ENCODE measurements at places on chromosomes 16 and 17. TPM values are rescaled to one million over a fixed set of nuclear protein-coding genes. Genes with fewer than 3 reads are reported as not detected.

DNA sequence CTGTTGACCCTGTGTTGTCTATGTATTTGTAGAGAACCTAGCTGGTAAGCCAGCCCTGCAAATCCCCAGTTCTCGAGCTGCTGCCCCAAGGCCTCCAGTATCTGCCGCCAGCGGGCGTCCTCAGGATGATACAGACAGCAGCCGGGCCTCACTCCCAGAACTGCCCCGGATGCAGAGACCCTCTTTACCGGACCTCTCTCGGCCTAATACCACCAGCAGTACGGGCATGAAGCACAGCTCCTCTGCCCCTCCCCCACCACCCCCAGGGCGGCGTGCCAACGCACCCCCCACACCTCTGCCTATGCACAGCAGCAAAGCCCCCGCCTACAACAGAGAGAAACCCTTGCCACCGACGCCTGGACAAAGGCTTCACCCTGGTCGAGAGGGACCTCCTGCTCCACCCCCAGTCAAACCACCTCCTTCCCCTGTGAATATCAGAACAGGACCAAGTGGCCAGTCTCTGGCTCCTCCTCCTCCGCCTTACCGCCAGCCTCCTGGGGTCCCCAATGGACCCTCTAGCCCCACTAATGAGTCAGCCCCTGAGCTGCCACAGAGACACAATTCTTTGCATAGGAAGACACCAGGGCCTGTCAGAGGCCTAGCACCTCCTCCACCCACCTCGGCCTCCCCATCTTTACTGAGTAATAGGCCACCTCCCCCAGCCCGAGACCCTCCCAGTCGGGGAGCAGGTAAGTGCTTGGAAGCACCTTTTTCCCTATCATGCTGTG lies 23.1 kb upstream of the CDC6 start:
- no peak for DNase-seq

DNA sequence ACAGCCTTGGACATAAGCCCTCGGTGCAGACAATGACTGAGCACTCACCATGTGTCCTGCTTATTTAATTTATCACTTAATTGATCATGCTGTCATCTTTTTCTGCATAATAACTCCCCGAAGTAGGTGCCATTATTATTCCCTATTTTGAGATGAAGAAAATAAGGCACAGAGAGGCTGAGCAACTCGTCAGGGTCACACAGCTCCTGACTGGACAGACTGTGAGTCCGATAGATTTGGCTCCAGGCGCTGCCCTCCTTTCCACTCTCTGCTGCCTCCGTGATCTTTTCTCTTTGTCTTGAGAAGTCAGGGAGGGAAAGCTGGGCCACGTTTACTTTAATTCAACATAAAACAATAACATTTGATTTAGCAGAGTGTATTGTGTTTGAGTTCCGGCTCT lies 19.0 kb upstream of the N4BP1 start:
- DNase-seq: no peak

GRCh38 chr17:50686494-50687199 lies 21.1 kb downstream of the ANKRD40 start:
- peak; percentile 89 for DNase-seq

DNA sequence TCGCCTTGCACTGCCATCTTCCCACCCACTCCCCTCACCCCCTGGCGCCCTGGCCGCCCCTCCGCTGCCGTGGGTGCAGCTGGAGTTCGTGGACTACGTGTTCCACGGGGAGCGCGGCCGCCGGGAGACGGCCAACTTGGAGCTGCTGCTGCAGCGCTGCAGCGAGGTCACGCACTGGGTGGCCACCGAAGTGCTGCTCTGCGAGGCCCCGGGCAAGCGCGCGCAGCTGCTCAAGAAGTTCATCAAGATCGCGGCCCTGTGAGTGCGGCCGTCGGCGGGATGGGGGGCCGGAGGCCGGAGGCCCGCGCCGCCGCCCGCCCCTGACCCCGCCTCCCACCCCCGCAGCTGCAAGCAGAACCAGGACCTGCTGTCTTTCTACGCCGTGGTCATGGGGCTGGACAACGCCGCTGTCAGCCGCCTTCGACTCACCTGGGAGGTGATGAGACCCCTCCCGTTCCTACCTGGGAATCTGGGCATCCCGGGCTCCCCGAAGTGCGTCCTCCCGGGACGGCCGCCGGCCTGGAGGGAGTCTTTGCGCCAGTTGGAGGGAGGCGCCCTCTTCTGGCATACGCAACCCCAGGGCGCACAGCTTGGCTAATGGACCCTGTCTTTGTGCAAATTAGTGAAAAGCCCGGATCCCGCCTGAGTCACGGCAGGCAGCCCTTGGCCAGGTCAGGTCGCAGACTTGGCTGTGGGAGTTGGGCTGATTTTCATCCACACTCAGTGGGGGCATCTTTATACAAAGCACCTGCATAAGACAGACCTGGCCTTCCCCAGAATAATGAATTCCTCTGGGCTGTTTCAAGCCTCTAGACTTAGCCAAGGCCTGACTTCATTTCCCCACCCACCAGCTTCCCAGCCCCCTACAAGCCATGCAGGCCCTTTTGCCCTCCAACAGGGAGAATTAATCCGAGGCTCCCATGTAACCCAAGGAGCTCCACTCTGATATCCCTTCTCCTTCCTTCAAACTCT lies 14.3 kb downstream of the RAPGEFL1 start:
- peak; percentile 44 for DNase-seq

- DNase-seq: no peak
These were observed 364.9 kb downstream of the SNX29 start for GRCh38 chr16:12341423-12341822.

GRCh38 chr16:9238346-9238745 lies 146.9 kb downstream of the HAPSTR1 start:
- no peak for DNase-seq

- peak; percentile 28 for DNase-seq
These were observed 117.9 kb downstream of the C17orf67 start for GRCh38 chr17:56715613-56716357.

DNA sequence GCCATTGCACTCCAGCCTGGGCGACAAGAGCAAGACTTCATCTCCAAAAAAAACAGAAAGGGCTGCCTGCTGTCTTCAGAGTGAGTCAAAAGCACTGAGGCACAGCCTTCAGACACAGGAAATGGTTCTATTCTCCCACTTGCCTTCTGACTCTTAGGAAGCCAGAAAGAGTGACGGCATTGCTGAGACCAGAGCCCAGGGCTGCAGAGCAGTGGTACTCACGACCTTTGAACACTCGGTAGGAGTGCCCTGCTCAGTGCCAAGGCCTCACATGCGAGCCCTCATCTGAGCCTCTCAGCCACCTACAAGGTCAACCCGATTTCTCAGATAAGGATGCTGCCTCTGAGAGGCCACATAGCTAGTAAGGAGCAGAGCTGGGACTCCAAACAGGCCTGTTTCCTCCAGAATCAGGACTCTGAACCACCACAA lies 3.5 kb upstream of the ITGAE start:
- DNase-seq: no peak

- no peak for DNase-seq
These were observed 71.8 kb downstream of the IRF8 start for GRCh38 chr16:85970738-85971137.

GRCh38 chr17:78823282-78824046 lies 17.1 kb downstream of the USP36 start:
- no peak for DNase-seq

DNA sequence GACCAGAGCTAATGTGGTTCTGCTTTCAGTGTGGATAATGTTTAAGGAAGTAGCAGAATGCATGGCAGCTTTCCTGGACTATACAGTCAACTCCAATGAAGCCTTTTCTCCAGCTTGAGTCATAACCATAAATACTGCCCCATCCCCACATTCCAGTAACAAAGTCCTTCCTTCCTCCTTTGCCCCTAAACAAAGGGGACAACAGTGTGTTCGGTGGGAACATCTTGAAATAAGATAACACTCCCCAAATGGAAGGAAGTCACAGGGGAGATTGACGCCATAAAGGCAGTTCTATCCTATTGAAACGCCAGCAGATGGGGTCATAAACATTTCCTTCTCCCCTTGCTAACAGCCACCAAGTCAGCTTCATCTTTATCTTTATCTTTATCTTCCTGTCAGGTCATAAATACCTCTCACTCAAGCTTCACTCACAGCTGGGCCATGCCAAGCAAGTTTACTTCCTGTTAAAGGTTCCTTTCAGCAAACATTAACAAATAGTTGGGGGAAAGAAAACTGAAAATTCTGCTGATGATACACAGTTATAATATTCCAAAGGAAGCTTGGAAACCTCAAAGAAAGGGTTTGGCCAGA lies 136.7 kb downstream of the SNX11 start:
- DNase-seq: no peak

- no peak for DNase-seq
These were observed 11.6 kb upstream of the ROGDI start for GRCh38 chr16:4814046-4814445.

DNA sequence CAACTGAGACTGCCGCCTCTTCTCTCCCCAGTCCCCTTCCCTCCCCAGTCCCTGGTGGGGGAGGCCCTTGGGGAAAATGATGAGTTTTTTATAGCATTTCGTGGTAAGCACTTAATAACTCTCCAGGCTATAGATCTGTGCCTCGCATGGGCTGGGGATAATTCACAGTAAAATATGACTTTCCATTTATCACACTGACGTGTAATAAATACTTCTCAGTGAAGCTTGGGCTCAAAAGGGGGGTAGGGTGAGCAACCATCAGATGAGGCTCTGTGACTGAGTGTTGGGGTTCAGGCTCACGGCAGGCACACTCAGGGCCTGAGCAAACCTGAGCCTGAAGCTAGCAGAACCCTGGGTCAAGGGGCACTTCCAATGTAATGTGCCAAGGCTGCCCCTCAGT lies 101.6 kb downstream of the CCT6B start:
- DNase-seq: no peak

DNA sequence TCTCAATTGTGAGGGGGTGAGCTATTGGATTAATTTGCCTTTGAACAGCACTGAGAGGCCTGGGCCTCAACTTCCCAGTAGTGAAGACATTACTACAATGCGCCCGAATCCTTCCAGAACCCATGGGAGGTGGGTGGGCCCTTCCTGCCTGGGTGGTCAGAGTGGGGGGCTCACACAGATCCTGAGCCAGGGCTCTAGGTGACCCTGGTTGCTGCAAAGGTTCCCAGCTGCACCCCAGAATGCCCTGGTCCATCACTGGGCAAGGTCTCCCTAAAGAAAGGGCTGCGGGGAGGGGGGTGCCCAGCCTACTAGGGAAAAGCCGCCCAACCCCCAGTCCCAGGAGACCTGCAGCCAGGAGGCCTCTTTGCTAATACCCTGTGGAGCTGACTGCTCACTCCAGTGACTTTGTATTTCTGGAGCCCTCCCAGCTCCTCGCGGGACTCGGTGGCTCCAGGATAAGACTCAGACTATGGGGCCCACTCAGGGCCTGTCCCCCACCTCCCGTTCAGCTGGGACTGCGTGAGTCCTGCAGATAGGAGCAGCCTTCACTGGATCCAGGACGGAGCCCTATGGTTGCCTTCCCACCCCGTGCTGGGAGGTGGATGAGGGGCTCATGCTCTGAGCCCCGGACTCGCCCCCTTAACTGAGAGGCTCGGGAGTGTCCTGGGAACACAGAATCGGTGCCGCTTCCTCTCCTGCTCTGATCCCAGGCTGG lies 40.2 kb downstream of the SLC7A5 start:
- DNase-seq: no peak

- no peak for DNase-seq
These were observed 996 bp downstream of the TNFSF13 start for GRCh38 chr17:7559320-7560171.

DNA sequence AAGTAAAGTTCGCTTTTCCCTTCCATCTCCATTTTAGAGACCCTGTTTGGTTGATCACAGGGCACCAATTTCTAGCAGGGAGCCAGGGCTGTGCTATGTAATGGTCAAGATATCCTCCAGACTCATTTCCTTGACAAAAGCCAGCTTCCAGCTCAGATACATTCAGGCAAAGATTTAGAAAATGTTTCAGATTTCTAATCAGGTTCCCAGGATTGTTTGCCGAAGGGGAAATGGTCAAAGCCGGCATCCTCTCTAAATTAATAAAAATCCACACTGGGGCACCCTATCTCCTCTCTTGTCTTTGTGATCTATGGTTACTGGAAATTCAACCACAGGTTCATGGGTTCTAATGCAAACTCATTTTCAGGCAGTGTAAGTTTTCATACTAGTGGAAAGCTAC lies 686.8 kb upstream of the KIF2B start:
- no peak for DNase-seq

DNA sequence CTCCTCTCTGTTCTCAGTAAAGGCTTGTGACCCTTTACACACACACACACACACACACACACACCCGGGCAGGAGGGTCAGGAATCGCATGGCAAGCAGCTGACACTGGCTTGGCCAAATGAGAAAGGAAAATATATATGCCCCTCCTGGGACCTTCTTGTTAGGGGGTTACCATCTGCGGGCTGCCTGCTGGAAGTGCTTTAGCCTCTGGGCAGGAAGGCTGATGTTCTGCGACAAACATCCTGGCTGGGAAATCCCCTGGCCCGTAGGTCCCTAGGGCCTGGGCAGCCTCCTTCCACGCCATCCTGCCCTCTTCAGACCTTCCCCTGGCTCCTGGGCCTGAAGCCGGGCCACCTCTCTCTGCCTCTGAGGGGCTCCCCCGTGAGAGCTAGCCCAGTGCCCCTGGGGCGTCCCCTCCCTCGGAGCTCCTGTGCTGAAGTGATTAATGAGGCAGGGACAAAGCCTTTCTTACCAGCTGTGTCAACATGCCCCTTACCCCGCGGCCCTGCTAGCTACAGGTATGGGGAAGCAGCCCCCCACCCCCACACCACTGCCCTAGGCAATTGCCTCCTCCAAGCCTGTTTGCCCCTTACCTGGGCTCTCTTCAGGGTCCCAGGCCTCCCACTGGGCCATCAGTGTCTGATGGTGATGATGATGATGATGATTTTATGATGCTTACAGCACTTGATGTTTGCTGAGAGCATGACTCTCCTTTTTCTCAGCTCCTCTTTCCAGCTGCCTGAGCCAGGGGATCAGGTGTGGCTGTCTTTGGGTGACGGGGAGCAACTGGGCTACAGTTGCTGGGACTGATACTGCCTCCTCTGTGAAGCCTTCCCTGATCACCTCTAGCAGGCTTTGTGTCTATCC lies 32.8 kb upstream of the ETV4 start:
- DNase-seq: no peak

- DNase-seq: no peak
These were observed 103.0 kb downstream of the RAB11FIP4 start for GRCh38 chr17:31494259-31495021.

DNA sequence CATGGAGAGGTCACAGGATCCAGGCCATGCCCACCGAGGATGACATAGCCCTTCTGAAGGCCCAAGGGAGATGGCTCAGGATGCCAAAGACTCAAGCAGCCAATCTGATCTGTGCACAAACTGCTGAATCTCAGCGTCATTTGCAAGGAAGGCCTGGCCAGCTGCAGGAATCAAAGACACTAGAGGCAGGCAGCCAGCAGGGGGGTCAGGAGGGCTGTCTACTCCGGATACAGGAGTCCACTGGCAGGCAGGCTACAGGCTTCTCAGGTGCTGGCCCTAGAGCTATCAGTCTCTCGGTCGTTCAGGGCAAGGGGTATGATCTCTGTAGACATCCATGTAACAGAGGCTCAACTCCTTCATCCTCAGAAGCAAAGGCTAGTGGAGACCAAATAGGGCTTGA lies 1735.3 kb downstream of the TP53TG3F start:
- no peak for DNase-seq

DBNDD1 gene
- total RNA-seq: 8.7 TPM

PABPN1L gene
- total RNA-seq: not detected

PITPNC1 gene
- total RNA-seq: 28.8 TPM

UMOD gene
- not detected for total RNA-seq

WFDC1 gene
- total RNA-seq: 4.6 TPM

FAM171A2 gene
- total RNA-seq: 0.63 TPM

UTP18 gene
- 14.5 TPM for total RNA-seq

LCAT gene
- total RNA-seq: 46.6 TPM

CIITA gene
- total RNA-seq: 25.2 TPM

NUDT7 gene
- 2.7 TPM for total RNA-seq

Data from thoracic aorta (tissue), 2 donors.